ENCODE measurements at places on chromosomes 2 and 18.

- DNase-seq: no peak
Observed at GRCh38 chr2:203802342-203803052, 65.1 kb upstream of the CTLA4 start.

GRCh38 chr2:160229591-160229990 is 29.5 kb upstream of the ITGB6 start:
- DNase-seq: no peak

GRCh38 chr18:22394428-22394827 is 23.3 kb downstream of the CTAGE1 start:
- DNase-seq: no peak

DNA sequence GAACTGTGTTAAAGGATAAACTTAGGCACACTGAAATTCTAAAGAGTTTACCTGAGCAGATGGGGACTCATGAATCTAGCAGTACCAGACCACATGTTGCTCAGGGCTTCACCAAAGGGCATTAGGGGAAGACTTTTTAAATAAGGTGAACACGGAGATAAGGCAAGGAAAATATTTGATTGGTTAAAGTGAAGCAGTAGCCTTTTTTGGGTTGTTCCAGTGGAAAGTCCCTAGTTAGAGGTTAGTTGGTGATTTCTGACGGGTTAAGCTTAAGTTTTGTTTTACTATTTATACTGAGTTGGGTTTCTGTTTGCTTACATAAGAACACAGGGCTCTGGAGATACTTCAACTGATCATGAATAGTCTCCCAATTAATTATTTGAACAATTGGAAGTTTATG is 722.5 kb downstream of the SOCS6 start:
- DNase-seq: no peak

- DNase-seq: no peak
Observed at GRCh38 chr2:173347305-173348168, 7.1 kb upstream of the CDCA7 start.

DNA sequence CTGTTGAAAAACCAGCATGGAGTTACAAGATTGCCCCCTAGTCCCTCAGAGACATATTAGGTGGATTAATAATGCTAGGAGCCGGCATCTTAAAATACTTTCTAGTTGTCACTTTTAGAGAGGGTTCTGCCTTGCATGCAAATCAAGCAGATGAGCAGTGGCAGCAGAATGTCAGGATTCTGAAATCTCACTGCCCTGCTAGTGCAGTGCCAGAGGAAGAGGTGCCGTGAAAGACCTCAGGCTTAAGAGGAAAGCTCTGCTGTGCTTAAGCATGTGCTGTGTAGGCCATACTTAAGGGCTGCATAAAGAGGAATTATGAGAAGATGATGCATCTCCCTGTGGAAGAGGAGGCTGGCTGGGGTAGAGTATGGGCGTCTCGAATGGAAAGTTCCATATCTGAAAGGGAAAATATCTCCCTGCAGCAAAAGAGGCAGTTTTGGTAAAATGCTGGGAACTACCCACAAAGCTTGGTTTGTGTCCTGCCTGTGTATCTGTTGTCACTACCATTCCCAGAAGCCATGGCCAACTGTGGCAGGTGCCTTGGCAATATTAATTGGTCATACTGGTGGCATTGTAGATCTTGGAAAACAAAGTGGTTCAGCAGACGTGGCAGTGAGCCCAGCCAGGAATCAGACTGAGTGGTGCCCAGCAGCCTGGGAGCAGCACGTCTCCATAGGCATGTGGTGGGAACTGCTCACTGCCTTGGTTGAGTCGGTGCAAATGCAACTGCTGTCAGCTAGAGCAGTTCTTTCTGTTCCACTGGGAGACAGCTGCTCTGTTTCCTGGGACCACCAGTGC is 131.9 kb downstream of the EVA1A start:
- DNase-seq: no peak

GRCh38 chr18:67995769-67996168 is 479.2 kb upstream of the DSEL start:
- DNase-seq: no peak

DNA sequence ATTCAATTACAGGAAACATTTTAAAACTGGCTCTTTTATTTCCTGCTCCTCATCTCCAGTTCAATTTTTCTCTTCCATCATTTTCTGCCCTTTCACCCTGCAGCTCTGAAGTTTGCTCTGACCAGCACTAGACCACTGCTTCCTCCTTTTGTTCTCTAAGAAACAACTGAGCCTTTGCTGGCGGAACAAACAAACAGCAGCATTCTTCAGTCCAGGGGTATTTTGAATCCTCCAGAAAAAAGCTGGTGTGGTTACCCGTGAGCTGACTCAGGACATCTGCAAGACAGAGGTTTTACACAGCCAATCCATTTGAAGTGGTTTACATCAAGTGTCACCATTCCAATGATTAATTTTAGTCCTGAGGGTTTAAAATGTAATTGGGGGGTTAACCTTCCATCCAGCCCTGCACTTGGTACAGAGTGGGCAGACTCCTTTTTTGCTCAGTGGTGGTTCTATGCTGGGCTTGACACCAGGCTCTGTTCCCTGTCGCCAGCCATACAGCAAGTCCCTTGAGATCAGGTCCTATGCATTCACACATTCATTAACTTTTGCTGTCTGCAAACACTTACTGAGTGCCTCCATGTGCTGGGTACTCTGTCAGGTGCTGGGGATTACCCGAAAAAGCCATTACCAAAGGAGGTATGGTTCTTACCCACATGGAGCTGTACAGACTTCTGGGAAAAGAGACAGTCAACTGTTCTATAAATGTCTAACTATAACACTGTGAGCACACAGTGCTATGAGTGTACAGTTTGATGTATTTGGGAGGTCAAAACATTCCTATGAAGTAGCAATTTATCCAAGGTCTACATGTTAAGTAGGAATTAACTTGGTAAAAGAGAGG is 909.4 kb upstream of the GYPC start:
- no peak for DNase-seq

- no peak for DNase-seq
Observed at GRCh38 chr2:112772911-112773475, 8.6 kb upstream of the CKAP2L start.

All from CD4-positive, alpha-beta T cell treated with Interleukin-10 for 1 hour (primary cell).